NCI-H2029 treated with DMSO at 0.1 percent for 48 hours (cell line): ENCODE measurements at places on chromosomes 12 and 14.

DNA sequence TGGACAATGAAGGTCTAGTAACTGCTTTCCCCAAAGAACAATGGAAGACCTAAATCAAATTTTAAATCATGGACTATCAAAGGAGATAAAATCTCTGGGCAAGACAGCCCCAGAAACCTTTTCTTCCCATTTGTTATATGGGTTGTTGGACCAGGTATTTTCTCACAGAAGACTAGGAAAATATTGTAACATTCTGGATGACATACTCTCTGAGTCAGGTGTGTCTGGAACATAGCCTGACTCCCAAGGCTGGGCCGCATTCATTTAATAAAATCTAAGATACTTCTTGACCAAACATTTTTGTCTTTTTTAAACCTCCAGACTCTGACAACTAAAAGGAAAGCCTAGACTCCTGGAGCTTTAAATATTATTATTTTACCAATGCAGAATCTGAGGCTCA lies 87.9 kb downstream of the ATP23 start:
- DNase-seq: no peak

DNA sequence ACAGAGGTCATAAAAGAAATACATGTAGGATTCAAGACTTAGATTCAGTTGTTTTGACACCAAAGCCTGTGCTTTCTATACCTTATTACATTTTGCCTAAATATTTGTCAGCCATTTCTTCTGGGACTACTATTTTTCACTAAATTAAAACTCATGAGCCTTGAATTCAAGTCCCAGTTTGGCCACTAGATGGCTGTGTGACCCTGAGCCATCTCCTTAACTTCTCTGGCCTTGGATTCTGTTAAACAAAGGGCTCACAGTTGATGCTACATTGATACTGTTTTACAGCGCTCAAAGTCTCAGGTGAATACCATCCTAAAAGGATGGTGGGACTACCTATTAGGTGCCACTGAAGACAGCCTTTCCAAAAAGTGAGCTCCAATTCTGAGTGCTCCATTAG lies 39.6 kb upstream of the CCDC198 start:
- DNase-seq: no peak

DNA sequence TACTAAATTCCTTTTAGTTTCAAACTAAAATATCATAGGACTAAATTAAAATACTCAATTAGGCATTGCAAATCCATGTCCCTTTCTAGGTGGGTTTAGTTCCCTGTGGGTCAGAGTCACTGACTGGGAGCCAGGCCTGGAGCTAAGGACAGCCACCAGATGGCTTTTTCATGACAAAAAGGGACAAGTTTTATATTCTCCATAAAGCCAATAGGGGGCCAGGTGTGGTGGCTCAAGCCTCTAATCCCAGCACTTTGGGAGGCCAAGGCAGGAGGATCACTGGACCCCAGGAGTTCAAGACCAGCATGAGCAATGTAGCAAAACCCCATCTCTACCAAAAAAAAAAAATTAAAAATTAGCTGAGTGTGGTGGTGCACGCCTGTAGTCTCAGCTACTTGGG lies 35.4 kb upstream of the EIF5 start:
- DNase-seq: no peak

GRCh38 chr12:109581856-109582255 lies 8.3 kb downstream of the MVK start:
- no peak for DNase-seq

- no peak for DNase-seq
These were observed 11.4 kb downstream of the PACS2 start for GRCh38 chr14:105325716-105326567.

DNA sequence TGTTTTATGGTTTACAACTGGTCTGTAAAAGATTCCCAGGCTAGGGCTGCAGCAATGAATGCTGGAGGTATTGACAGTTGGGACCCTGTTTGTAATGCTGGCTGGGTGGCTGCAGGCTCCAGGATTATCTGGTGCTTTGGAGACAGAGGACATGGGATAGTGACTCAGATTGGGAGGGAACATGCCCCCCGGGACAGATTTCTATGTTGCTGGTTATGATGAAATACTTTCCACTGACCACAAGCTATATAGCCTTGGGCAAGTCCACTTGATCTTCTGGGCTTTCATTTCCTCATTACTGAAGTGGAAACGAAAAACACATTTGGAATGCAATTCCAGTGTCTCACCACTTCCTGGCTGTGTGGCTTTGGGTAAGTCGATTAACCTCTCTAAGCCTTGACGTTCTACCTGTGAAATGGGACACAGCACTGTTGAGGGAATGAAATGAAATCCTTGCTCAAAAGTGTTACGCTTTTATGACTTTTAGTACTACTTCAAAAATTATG lies 6.3 kb upstream of the TPCN1 start:
- DNase-seq: no peak

DNA sequence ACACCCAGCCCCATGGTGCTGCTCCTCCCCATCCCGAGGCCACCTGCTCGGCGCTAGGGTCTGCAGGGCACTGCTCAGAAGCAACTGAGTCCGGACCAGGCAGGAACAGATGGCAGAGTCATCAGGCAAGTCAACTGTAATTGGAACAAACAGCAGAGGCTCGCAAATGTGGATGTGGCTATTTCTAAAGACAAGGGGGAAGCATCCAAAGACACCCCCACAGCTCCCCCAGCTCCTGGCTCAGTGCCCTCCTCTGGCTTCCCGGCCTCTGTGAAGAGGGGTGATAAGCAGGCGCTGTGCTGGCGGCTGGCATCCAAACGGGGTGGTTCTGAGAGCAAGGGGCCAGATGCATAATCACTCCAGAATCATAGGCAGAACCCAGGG lies 125.6 kb downstream of the PIWIL1 start:
- DNase-seq: no peak

DNA sequence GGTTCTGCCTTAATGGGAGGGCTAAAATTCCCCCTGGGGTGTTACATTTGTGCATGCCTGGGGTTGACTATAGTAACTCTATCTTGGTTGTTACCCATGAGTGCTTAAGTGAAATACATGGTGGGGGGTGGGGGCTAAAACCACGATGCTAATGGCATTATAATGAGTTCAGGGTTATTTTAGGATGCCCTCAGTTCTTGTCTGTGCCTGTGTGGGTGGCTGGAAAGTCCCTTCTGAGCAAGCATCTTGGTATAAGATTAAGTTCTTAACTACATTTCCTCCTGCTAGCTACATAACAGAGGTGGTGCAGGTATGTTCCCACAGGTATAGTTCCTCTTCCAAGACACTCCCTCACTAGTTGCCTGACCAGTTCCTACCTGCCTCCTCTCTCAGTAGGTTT lies 822.3 kb downstream of the LRFN5 start:
- no peak for DNase-seq

DNA sequence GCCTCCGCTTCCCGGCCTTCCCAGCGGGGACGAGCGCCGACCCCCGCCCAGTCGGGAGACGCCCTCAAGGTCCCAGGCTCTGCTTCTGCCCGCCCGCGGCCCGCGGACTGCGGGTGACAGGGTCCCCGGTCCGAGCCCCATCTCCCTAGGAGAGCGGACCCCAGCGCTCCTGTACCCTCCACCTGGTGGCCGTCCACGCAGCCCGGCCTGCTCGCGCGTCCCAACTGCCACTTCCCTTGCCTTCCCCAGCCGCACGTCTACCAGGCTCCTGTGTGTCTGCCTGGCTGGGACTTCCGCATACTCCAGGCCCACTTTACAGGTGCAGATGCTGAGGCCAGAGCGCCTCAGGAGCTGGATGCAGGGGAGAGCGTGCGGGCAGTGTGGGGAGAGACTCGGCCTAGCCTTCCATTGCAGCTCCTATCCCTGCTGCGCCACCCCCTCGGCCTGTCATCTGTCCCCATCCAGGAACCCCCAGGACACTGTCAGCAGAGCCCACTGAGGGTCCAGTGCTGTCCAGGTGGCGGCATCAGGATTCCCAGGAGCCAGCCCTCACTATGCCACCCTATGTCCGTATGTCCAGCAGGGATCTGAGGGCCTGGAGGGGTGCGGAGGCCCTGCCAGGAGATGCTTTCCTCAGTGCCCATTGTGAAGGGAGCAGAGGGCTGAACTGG lies 8.0 kb upstream of the ANKRD9 start:
- no peak for DNase-seq

- peak; percentile 64 for DNase-seq
These were observed 59.9 kb upstream of the FBRSL1 start for GRCh38 chr12:132429946-132430643.

GRCh38 chr12:112121780-112122565 lies 3.4 kb upstream of the TRAFD1 start:
- peak; percentile 34 for DNase-seq

GRCh38 chr12:8701046-8701660 lies 3.4 kb downstream of the RIMKLB start:
- DNase-seq: no peak

- no peak for DNase-seq
These were observed 421.2 kb downstream of the SOX5 start for GRCh38 chr12:23528316-23528715.

DNA sequence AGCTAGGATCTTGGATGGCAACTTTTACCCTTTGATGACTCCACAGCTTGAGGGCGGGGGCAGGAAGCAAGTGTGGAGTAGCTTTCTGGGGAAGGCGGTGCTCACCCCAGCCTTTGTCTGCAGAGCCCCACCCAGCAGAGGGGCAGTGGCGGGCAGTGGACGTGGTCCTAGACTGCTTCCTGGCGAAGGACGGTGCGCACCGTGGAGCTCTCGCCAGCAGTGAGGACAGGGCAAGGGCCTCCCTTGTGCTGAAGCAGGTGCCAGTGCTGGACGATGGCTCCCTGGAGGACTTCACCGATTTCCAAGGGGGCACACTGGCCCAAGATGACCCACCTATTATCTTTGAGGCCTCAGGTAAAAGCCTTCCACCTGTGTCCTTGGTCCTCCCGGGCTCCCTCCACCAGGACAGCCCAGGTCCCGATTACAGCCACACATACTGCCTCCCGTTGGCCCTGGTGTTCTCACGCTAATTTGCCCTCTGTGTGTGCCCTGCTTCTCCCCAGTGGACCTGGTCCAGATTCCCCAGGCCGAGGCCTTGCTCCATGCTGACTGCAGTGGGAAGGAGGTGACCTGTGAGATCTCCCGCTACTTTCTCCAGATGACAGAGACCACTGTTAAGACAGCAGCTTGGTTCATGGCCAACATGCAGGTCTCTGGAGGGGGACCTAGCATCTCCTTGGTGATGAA lies 1.2 kb downstream of the TAPBPL start:
- no peak for DNase-seq

GRCh38 chr14:75495882-75496281 lies 26.4 kb upstream of the BATF start:
- no peak for DNase-seq

DNA sequence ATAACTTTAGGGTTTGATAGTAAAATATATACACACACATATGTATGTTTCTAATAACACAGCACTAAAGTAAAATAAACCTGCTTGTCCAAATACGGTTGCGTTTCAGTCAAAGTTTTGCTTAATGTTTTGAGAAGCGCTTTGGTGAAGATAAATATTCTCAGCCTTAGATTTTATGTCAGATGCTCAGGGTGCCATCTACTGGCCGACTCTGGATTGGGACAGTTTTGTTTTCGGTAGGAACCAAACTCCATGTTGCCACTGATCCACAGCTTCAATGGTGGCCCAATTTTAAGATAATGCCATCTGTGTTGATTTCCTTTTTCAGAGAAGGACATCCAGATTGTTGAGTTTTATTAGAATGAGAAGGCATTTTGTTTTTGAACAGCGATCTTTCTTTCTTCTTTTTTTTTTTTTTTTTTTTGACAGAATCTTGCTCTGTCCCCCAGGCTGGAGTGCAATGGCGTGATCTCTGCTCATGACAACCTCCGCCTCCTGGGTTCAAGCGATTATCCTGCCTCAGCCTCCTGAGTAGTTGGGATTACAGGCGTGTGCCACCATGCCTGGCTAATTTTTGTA lies 43.1 kb downstream of the LLPH start:
- DNase-seq: peak; percentile 5

DNA sequence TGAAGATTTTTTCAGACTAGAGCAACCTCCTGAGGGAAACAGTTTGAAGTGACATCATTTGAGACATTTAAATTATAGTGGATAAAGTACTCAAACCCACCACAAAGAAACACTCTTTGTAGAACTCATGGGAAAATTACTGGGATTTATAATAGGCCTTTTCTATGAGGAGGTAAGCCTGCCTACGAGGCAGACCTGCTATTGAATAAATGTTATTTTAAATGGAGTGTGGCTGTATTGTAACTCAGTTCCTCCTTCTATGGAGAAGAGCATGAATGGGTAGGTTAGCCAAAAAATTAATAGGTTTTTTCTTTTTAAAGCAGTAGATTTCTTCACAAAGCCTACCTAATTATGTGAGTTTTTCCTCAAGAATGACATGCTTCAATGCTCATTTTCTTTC lies 63.7 kb upstream of the PLEKHA5 start:
- DNase-seq: no peak

DNA sequence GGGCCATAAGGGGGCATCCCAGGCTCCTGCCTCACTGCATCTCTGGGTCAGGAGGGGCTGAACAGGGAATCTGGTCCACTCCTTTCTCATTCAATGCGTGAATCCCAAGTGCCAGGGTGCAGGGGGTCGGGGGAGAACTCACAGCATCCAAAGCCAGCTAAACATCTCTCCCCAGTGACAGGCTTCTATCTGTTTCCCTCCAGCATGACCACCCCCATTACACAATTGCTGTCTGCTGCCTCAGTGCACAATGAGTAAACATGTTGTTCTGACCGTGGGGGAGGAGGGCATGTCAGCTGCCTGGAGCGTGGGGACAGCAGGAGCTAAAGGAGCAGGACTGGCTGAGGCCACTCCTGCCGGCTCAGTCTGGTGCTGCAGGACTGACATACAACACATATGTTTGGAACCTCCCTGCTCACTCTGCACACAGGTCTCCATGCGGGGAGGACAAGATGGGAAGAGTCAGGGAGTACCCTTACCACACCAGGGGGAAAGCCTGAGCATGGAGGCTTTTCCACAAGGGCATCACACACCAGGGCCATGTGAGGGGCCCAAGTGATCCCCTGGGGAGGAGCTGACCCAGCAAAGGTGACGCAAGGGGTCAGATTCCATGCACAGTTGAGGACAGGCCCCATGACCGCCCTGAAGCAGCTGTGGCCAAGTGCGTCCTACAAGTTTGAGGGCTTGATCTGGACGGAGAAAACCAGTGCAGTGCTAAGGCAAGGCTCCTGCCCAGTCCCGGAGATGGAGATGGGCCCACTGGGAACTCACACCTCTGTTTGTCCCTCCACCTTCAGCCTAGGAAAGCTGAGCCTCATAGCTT lies 1.4 kb downstream of the TNS2 start:
- DNase-seq: no peak

DNA sequence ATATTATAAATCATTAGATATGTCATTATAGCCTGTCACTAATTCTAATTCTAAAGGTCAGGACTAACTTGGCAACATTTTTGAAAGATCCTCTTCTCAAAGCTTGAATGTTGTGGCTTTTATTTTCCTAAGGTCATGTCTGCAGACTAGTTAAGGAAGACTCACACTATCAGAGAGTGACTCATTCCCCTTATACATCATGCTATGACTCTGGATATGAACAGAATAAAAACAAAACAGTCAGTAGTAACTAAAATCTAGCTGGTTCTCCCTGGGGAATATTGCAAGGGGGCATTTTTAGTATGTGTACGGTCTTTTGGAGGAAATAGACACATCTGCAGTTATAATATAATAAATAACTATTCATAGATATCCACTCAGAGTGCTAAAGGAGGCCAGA lies 170.6 kb downstream of the SLC2A13 start:
- no peak for DNase-seq

GRCh38 chr14:104296388-104297312 lies 158.3 kb downstream of the KIF26A start:
- no peak for DNase-seq
